ENCODE measurements at places on chromosomes 11 and 22.

DNA sequence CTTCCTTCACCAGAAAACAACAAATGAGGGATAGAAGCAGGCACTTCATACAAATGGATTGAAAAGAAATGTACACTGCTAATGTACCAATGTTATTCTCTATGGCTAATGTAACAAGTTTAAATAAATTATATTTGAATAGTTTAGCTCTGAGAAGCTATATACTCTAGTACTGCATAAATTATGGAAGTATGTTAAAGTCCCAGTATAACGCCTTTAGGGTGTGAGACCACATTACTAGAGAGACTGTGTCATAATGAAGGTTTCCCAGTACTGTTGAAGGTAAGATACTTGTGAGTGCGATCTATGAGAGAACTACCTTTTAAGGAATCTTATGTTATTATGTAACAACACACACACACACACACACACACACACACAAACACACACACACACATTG is 39.8 kb upstream of the GAB2 start:
- no peak for DNase-seq

DNA sequence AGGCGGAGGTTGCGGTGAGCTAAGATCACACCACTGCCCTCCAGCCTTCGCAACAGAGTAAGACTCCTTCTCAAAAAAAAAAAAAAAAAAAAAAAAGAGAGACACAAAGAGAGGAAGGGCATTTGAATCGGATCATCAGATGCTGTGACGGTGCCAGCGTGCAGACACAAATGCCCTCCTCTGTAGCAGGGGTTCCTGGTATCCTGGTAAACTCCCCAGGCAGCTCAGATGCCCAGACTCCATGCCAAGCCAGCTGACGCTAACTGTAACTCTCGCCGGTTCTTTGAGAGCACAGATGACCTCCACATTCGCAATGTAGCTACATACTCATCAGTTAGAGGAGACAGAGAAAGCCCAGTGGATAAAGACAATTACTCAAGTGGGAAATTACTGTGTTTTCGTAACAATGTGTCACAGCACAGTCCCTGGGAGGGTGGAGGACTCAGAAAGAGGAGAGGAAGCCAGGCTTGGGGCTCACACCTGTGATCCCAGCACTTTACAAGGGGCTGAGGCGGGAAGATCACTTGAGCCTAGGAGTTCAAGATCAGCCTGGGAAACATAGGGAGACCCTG is 153.1 kb downstream of the BRD1 start:
- no peak for DNase-seq

- DNase-seq = peak; percentile 41
Measured at GRCh38 chr11:59206635-59207034, 6.1 kb downstream of the MPEG1 start.

DNA sequence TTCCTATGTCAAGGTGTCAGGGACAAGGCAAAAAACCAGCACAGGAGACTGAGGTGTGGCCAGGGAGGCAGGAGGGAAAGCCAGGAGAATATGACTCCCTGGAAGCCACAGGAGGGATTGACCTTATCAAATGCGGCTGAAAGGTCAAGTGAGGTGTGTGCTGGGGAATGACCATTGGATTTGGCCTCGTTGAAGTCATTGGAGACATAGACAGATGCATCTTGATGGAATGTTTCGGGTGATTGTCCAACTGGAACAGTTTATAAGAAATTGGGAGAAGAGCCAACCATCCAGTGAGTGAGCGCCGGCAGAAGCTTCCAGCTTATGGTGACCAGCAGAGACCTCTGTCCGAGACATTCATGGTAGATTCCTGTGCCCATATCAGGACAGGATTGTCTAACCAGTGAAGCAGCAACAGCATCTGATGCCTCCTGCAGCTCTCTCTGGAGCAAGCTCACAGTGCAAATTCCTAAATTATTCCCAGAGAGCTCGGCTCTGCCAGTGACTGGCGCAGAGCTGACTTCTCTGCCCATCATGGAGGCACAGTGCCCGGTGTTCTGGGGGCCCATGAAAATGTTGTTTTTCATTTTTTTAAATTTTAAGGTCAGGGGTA is 95.4 kb downstream of the MYO18B start:
- DNase-seq = no peak

GRCh38 chr22:50641696-50642607 is 14.0 kb upstream of the ARSA start:
- no peak for DNase-seq

DNA sequence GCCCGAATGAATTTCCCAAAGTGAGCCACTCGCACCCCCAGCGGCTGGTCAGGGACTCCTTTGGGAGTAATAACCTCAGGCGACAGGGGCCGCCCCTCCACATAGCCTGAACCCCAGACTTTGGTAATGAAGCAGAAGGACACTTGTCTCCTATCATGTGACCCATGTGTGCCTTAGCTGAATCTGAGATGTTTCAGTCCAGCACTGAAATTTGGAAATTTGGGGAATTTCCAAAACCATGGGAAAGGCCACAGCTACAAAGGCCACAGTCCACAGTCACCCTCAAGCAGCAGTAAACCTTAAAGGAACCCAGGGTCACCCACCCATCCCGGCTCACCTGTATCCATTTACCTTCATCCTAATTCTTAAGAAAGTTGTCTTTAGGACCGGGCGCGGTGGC is 51.4 kb upstream of the FADD start:
- DNase-seq = no peak

- DNase-seq = peak; percentile 8
Measured at GRCh38 chr11:44964526-44965209, 14.0 kb upstream of the TP53I11 start.

- no peak for DNase-seq
Measured at GRCh38 chr22:43633631-43634285, 178.3 kb downstream of the EFCAB6 start.

Measured in NCI-H1105 treated with DMSO at 0.1 percent for 48 hours (cell line).